ENCODE measurements at places on chromosomes 12 and 14. TPM values are rescaled to one million over a fixed set of nuclear protein-coding genes. Genes with fewer than 3 reads are reported as not detected.

The TCL1A gene
- total RNA-seq = not detected

The JAG2 gene
- 37.5 TPM for total RNA-seq

The FAR2 gene
- total RNA-seq = 80.8 TPM

The TAS2R46 gene
- 1.0 TPM for total RNA-seq

The SLCO1B1 gene
- total RNA-seq = not detected

The LRRC10 gene
- not detected for total RNA-seq

- no peak for DNase-seq
Observed at GRCh38 chr14:101508196-101508947, 52.9 kb upstream of the DIO3 start.

GRCh38 chr14:88208858-88209257, 114.2 kb downstream of the KCNK10 start:
- DNase-seq = no peak

DNA sequence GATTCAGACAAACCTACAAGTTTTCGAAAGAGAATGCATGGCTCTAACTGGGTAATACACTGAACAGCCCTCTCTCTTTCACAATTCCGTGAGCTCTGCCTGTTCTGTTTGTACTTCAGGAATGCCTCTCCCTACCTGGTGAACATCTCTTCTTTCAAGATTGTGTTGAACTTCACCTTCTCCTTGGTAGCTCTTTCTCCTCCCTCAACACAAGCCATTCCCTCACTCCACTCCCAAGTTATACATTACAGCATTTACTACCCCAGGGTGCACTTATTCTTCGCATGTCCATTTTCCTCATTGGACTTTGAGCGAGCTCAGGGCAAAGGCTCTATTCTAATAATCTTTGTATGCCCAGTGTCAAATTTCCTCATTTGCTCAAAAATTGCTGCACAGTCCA, 28.3 kb downstream of the NRDE2 start:
- no peak for DNase-seq

DNA sequence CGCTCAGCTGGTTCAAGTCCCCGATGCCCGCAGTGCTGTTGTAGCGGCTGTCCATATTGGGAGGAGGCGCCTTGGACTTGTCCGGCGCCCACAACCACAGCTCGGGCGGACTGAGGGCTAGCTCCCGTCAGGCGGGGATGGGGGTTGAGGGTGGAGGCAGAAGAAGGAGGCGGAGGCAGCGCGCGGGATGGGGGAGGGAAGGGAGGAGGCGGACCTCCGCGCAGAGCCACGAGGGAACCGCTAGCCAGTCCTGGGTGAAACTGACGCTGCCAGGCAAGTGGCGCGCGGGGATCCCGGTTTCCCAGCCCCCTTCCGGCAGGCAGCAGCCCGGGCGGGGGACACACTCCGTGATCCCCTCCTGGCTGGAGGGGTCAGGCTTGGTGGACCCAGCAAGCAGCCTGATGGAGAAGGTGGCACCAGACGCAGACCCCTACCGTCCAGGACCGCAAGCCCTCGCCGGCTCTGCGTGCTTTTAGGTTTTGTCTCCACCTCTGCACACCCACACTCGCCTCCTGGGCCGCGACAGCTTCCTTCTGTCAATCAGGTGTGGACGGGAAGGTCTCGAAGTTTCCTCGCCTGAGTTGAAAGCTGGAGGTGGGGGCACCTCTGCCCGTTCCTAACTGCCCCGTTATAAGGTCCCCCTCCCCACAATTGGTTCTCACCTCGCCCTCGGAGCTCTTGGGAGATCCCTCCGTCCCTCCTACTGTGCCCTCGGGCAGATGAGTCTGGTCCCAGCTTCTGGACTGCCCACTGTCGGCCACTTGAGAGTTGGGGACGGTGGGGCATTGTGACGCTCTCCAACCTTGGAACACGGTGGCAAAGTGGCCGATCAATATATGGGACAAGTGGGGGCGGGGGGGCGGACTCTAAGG, at the start of gene CPNE8:
CPNE8 (minus strand) TSS at position 112 of the 872 bp plus-strand sequence; CDS start at position 55, 57 bp downstream.
- DNase-seq = peak; percentile 68

- no peak for DNase-seq
Observed at GRCh38 chr12:38956337-38956736, 50.9 kb upstream of the CPNE8 start.
